Tongue (tissue), 3 donors: ENCODE measurements at places on chromosomes 3 and 15.

DNA sequence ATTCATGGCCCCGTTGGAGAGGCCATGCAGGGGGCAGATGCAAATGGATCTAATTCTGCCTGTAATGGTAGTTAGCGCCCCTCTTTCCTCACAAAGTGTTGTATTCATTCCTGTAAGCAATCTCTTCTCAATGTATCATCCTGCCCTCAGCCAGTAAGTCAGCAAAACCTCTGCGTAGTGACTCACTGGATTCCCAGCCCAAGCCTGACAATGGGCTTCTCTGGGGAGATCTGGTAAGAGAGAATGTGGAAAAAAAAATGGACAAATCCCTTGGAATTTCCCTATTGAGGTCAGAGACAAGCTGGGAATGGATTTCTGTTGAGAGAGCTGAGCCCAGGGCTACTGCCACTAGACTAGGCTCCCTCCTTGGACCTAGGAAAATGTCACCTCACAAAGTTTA is 25.4 kb downstream of the ADPGK start:
- no peak for DNase-seq

GRCh38 chr3:87435926-87436620 is 159.7 kb upstream of the POU1F1 start:
- no peak for DNase-seq

- DNase-seq, result no peak
These were observed 189.7 kb upstream of the STT3B start for GRCh38 chr3:31343075-31343474.

DNA sequence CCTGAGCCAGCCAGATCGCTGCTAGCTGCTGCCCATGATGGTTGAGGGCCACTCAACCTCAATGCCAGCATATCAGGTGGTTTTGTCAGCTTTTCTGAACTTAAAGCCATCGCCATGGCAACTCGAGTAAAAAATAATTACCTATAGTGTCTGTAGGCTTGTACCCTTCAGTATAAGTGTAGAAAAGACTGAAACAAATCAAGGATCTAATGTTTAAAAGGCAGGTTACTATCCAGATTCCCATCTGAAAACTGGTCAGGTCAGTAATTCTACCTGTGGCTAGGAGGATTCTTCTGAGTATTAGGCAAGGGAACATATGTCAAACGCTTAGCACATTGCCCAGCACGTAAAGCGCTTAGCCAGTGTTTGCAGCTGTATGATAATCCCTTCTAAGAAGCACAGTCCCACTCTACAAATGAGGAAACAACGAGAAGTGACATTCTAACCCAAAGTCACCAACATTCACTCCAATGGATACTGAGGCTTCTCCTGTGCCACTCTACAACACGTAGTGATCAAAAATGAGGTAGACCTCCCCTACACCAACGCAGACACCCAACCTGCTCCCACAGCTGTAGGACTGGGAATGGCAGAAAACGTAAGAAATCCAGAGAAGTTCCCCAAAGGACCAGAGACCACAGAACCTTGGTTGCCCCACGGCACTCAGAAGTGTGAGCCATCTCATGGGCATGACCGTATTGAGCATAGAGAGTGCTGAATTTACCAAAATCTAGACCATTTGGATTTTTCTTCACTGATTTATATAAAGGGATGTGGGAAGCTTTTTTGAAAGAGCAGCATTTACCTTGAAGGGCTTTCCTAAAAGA is 55.3 kb downstream of the SLTM start:
- no peak for DNase-seq

GRCh38 chr15:92187975-92188374 is 205.7 kb upstream of the ST8SIA2 start:
- DNase-seq, result peak; percentile 19

- no peak for DNase-seq
These were observed 319.9 kb downstream of the NAALADL2 start for GRCh38 chr3:175179055-175179454.

DNA sequence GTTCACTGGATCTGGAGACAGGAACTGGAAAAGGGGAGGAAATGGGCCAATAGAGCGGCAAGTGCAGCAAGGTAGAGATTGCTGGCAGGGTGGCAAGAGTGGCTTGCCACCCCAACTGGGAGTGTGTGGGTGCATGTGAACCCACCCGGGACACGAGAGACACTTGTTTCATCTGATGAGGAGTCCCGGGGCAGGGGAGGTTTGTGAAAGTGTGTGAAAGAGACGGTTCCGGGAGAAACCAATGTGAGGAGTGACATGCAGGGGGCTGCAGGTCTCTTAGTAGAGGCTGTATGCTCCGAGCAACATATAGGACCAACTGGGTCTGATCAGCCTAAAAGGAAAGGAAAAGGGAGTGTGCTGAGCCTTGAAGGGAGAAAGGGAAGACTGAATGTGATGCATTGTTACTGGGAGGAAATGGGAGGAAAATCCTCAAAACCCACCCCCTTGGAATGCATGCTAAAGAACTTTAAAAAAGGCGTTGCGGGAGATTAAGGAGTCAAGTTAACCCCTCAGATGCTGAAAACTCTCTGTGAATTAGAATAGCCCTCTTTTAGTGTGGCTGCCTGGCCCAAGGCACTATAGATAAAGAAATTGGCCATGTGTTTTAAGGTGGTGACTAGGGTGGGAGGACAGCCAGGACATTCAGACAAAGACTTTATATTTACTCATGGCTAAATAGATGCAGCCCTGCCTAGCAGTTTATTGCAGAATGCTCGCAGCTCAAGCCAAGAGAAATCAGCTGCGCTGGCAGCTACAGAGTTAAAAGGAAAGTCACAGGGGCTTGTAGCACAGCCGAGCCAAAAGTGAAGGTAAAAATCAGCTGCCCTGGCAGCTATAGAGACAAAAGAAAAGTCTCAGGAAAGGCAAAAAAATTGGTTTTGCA is 9.1 kb upstream of the SLC9C1 start:
- DNase-seq, result peak; percentile 54

DNA sequence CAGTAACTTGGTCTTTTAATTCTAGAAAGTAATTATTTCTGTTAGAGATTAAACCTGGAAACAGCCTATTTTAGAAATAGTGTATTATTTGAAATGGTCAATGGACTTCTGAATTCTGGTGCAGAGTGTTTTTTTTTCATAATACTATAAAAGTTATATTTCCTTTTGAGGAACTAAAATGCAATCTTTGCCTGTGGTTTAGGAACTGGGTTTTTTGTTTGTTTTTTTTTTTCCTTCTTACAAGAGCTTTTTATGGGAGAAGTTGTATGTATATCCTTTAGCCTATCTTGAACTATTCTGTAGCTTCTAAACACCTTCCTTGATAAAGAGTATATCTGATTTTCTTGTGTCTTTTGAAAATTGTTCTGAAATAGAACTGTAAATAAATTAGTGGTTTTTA is 88.3 kb downstream of the ARIH1 start:
- DNase-seq, result no peak
